ENCODE measurements at places on chromosomes 7 and 10. TPM values are rescaled to one million over a fixed set of nuclear protein-coding genes. Genes with fewer than 3 reads are reported as not detected.

The PLEKHS1 gene
- not detected for total RNA-seq

The PDAP1 gene
- total RNA-seq, result 170 TPM

The SLC18A3 gene
- total RNA-seq, result not detected

The PSMA2 gene
- total RNA-seq, result 178 TPM

The LIPN gene
- total RNA-seq, result not detected

The FEZF1 gene
- total RNA-seq, result 330 TPM

The CLDN3 gene
- total RNA-seq, result 14.2 TPM

The PKD2L1 gene
- total RNA-seq, result not detected

The NPM3 gene
- total RNA-seq, result 149 TPM

GRCh38 chr7:12370249-12370648 lies 33.4 kb downstream of the VWDE start:
- H3K27ac ChIP-seq, result no peak overlapping the region
- no peaks in the 10 kb centered on the region for H3K36me3 ChIP-seq
- no peaks in the 10 kb centered on the region for H3K27me3 ChIP-seq
- H3K4me3 ChIP-seq, result no peak overlapping the region
- no peaks in the 10 kb centered on the region for H3K4me1 ChIP-seq

GRCh38 chr10:42970451-42971250 lies 106.2 kb upstream of the RET start:
- H3K36me3 ChIP-seq, result no peaks in the 10 kb centered on the region
- H3K27ac ChIP-seq, result no peak overlapping the region
- H3K4me3 ChIP-seq, result no peak overlapping the region
- H3K27me3 ChIP-seq, result no peaks in the 10 kb centered on the region
- no peaks in the 10 kb centered on the region for H3K4me1 ChIP-seq

DNA sequence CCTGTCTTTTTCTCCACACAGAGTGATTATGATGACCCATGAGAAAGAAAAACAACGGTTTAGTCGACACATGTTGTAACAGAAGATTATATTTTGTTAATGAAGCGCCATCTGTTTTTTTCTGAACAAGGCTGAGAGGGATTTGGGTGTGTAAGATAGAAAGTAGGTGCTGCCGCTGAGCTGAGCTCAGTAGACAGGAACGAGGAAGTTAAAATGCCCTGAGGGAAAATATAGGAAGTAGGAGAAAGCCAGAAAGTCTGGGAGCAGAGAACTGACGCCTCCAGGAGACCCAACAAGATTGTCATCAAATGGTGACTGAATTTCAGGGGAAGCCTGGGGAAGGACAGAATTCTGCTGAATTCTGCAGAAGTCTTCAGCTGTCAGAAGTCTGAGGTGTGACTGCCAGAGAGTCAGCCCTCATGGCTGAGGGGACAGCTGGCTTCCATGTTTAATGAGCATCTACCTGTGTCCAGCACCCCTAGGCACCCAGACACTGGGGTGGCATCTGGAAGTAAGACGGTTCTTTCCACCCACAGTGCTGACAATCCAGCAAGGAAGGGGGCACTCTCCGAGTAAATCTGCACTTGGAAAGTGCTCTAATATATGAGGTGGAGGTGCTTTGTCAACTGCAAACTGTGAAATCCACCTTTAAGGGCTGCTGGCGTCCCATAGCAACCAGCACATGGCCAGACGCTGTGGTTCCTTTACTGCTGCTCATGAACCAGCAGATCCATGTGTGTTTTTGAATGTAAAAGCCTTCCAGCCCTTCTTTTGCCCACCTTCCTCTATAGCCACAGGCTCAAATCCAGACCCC lies 12.5 kb upstream of the TSPAN15 start:
- H3K4me3 ChIP-seq, result no peak overlapping the region
- H3K27ac ChIP-seq, result no peak overlapping the region
- no peak for DNase-seq

GRCh38 chr10:70378122-70378521 lies 4.3 kb downstream of the LRRC20 start:
- H3K36me3 ChIP-seq, result no peaks in the 10 kb centered on the region
- peaks cover 14% of the 10 kb centered on the region for H3K4me1 ChIP-seq
- H3K27ac ChIP-seq, result no peak overlapping the region
- peaks cover 16% of the 10 kb centered on the region for H3K27me3 ChIP-seq
- no peak for DNase-seq

DNA sequence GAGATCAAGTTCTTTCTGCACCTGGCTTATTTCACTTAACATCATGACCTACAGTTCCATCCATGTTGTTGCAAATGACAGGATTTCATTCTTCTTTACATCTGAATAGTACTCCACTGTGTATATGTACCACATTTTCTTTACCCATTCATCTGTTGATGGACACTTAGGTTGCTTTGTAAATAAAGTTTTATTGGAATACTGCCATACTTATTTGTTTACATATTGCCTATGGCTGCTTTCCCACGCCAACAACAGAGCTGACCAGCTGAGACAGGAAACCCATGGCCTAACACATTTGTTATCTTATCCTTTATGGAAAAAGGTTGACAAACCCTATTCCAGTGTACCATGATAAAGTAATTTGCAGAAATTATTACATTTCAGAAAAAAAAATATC lies 153.7 kb downstream of the GLI3 start:
- H3K4me3 ChIP-seq, result no peak overlapping the region
- DNase-seq, result no peak
- H3K27me3 ChIP-seq, result no peaks in the 10 kb centered on the region
- peaks cover 36% of the 10 kb centered on the region for H3K4me1 ChIP-seq
- H3K27ac ChIP-seq, result no peak overlapping the region

DNA sequence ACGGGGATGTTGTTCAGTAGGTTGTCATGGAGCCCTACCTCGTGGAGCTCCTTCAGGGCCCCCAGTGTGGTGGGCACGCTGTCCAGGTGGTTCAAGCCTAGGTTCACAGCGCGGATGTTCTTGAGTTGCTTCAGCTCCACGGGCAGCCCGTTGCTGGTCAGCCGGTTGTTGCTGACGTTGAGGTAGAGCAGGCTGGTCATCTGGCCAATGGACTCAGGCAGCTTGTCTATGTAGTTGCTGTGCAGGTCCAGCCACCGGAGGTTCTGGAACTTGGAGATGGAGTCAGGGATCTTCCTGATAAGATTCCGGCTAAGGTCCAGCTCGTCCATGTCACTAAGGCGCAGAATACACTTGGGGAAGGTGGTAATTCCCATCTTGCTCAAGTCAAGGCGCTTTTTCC lies 26.0 kb downstream of the LRRC18 start:
- no peak overlapping the region for H3K4me3 ChIP-seq
- no peaks in the 10 kb centered on the region for H3K4me1 ChIP-seq
- H3K27me3 ChIP-seq, result no peaks in the 10 kb centered on the region

- peaks cover 22% of the 10 kb centered on the region for H3K36me3 ChIP-seq
- peak overlapping the region; percentile 39 for H3K27ac ChIP-seq
- H3K4me1 ChIP-seq, result peaks cover 11% of the 10 kb centered on the region
These were observed 80.0 kb downstream of the EPC1 start for GRCh38 chr10:32266979-32267378.

- no peak overlapping the region for H3K4me3 ChIP-seq
- no peaks in the 10 kb centered on the region for H3K27me3 ChIP-seq
- DNase-seq, result peak; percentile 68
These were observed 57.6 kb upstream of the TARP start for GRCh38 chr7:38330861-38331621.

DNA sequence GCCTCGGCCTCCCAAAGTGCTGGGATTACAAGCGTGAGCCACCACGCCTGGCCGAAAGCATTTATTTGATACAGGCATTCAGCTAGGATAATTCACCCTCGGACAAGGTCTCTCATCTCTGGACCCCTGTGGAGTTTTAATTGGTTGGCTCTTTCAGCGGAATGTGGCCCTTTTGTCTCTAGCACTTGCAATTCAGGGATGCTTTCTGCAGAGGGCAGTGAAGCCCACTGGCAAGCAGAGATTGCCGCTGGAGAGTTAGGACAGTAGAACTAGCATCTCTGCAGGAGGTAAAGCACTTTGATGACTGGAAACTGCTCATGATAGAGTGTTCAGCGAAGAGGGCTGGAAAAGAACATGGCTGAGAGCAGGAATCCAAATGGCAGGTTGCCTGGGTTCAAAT lies 62.0 kb downstream of the SUFU start:
- no peaks in the 10 kb centered on the region for H3K4me1 ChIP-seq
- H3K27me3 ChIP-seq, result no peaks in the 10 kb centered on the region
- no peak overlapping the region for H3K27ac ChIP-seq
- DNase-seq, result peak; percentile 85
- no peak overlapping the region for H3K4me3 ChIP-seq

DNA sequence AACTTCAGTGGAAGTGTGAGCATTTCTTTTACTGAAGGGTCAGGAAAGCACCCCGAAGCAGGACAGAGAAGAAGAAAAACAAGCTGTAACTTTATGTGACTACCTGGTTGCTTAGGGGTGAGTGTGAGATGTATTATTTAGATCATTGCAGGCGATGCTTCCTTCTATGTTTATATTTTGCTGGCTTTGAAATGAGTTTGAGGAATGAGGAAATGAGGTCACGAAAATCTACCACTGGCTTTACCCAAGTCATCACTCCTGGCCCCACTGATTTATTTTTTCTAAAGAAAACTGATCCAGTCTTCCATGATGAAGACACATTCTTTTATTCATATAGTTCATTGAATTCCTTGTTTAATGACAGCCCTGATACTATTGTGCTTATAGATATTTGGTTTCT lies 716.6 kb upstream of the FZD8 start:
- no peaks in the 10 kb centered on the region for H3K36me3 ChIP-seq
- no peaks in the 10 kb centered on the region for H3K27me3 ChIP-seq
- peaks cover 4% of the 10 kb centered on the region for H3K4me1 ChIP-seq
- no peak for DNase-seq
- no peak overlapping the region for H3K27ac ChIP-seq

- H3K27ac ChIP-seq, result no peak overlapping the region
- no peaks in the 10 kb centered on the region for H3K27me3 ChIP-seq
- H3K36me3 ChIP-seq, result no peaks in the 10 kb centered on the region
- DNase-seq, result peak; percentile 48
- no peak overlapping the region for H3K4me3 ChIP-seq
These were observed 76.0 kb downstream of the TYW1B start for GRCh38 chr7:72751978-72752377.

DNA sequence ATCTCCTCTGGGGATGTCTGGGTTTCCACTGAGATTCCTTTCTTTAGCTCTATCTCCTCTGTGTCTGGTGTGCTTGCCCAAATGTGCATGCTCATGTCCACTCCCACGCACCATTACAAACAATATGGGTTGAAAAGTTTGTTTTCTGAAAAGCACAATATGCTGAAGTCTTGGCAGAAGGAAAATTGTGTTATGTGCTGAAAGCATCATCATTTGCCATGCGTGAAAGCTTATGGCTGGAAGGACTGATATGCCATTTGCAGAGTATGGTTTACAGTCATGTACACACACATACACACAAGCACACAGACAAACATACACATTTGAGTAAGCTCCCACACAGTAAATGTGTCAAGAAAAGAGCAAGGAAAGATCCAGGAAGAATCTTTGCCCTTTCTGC lies 231.6 kb downstream of the SORCS3 start:
- no peak overlapping the region for H3K27ac ChIP-seq
- H3K27me3 ChIP-seq, result no peaks in the 10 kb centered on the region
- no peaks in the 10 kb centered on the region for H3K4me1 ChIP-seq
- no peak for DNase-seq

GRCh38 chr7:136655414-136655813 lies 213.0 kb upstream of the CHRM2 start:
- no peaks in the 10 kb centered on the region for H3K36me3 ChIP-seq
- H3K4me3 ChIP-seq, result no peak overlapping the region
- H3K4me1 ChIP-seq, result peaks cover 4% of the 10 kb centered on the region
- no peak overlapping the region for H3K27ac ChIP-seq

DNA sequence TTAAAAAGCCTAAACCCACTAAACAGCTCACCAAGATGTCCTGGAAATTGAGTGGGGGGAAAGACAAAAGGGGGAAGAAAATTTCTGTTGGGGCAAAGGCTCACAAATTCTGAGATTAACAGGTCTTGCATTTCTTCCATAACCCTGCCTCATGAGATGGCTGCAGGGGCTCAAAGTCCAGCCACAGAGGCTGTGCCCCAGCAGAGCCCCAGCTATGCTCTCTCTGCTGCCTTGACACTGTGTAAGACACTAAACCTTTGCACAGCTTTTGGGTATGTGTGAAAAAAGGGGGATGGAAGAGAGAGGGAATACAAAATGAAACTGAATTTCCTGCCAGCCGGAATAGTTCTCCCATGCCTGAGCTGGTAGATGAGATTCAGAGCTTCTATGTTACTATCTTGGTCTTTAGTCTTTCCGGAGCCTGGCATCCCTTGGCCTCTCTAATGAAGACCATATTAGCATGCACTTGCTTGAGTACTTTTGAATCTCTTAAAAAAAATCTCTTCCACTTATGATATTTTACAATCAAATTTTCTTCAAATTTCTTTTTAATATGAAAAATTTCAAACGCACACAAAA lies 240.0 kb upstream of the IMMP2L start:
- H3K4me1 ChIP-seq, result peaks cover 11% of the 10 kb centered on the region
- no peak overlapping the region for H3K4me3 ChIP-seq
- H3K27ac ChIP-seq, result no peak overlapping the region
- no peaks in the 10 kb centered on the region for H3K36me3 ChIP-seq
- no peak for DNase-seq

GRCh38 chr7:7990441-7990761 lies 21.8 kb downstream of the GLCCI1 start:
- peaks cover 10% of the 10 kb centered on the region for H3K36me3 ChIP-seq
- DNase-seq, result no peak
- H3K27ac ChIP-seq, result no peak overlapping the region
- no peaks in the 10 kb centered on the region for H3K27me3 ChIP-seq
- H3K4me1 ChIP-seq, result no peaks in the 10 kb centered on the region
- no peak overlapping the region for H3K4me3 ChIP-seq

GRCh38 chr7:154856733-154857132 lies 146.2 kb downstream of the PAXIP1 start:
- DNase-seq, result no peak
- no peak overlapping the region for H3K4me3 ChIP-seq
- no peaks in the 10 kb centered on the region for H3K27me3 ChIP-seq
- H3K4me1 ChIP-seq, result no peaks in the 10 kb centered on the region
- H3K36me3 ChIP-seq, result no peaks in the 10 kb centered on the region
- no peak overlapping the region for H3K27ac ChIP-seq

DNA sequence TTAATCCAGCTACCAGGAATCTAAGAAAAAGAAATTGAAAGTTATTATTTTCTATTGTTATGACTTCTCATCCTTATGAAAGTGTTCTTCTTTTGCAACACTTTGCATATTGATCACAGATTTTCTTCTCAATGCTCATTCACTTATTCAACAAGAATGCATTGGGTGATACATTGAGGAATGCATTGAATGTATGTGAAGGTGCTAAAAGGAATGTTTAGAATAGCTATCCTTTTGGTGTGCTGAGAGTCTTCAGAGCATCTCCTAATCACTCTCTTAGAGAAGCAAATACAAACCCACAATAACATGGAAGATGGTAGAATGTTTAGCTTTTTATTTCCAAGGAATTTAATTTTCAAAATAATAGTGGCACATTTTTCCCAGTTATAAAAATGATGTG lies 122.1 kb upstream of the KMT2E start:
- no peak overlapping the region for H3K4me3 ChIP-seq
- H3K27me3 ChIP-seq, result no peaks in the 10 kb centered on the region
- H3K4me1 ChIP-seq, result peaks cover 9% of the 10 kb centered on the region
- no peaks in the 10 kb centered on the region for H3K36me3 ChIP-seq
- H3K27ac ChIP-seq, result no peak overlapping the region

Data from neural progenitor cell (in vitro differentiated cells).